ENCODE measurements at places on chromosomes 7 and 10.

DNA sequence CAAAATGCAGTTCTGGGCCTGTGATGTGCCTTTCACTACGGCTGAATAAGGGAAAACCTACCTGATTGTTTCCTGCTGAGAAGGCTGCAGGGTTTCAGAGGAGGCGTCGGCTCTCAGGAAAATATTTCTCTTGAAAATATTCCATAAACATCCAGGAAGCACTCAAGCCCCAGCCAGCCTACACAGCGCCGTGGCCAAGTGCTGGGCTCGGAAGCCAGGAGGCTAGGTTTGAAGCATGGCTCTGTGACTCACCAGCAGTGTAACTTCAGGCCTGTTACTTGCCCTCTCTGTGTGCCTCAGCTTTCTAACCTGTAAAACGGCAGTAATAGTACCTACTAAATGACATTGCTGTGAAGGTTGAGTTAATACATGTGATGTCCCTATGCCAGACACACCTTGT lies 399.1 kb downstream of the GATA3 start:
- DNase-seq, result no peak

- DNase-seq, result no peak
These were observed 24.5 kb upstream of the KLF14 start for GRCh38 chr7:130758429-130759056.

GRCh38 chr7:107170051-107170915 lies 1.5 kb downstream of the HBP1 start:
- no peak for DNase-seq

- DNase-seq, result no peak
These were observed 482.6 kb upstream of the SEMA3A start for GRCh38 chr7:84677117-84677732.

GRCh38 chr10:21526860-21527597 lies 1.5 kb upstream of the SKIDA1 start:
- DNase-seq, result no peak

DNA sequence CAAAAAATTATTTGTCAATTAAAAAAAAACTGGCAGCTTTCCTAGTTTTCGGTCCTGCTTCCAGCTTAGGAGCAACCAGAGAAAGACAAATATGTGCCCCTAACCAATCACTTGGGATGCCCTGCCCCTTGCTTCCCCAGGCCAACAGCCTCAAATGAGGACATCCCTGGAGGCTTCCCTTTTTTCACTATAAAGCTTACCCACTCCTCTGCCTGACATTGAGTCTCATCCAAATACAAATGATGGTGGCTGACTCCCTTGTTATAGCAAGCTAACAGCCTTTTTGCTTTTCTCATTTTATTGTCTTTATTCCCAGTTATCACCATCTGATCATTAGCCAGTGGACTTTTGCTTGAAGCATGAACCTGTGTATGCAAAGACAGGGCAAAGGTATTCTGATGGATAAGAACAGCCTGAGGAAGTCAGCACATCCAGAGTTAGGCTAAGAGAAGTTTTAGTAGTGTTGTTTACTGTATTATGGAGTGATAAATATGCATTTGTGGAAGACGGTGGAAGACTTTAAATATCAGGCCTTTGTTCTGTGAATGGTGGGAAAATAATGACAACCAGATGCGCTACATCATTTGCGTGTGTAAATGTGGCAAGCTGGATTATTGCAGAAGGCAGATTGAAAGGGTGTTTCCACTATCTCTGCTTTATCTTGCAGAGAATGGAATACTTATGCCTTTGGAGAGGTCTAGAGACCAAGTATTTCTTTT lies 1.7 kb upstream of the CCM2 start:
- DNase-seq, result no peak

Data from H54 (cell line).